Femur (tissue), 1 donor: ENCODE measurements at places on chromosomes 1 and 21.

- DNase-seq, result peak; percentile 81
Observed at GRCh38 chr1:183180218-183180617, 5.8 kb upstream of the LAMC2 start.

DNA sequence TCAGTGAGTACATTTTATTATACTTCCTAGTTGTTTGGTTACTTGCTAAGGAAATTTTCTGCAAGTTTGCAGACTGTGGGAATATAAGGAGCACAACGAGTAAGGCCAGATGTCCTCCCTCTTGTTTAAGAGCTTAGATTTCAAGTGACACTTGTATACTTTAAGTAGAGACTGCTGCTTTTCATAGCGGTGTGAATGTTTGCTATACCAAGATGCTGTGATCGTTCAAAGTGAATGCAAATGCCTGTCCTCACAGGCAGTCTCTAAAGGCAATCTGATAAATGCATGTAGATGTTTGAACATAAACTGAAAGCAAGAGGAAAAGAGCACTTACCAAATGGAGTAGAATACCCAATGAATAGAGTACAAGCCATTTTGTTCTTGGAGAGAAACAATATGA is 226.4 kb downstream of the NRIP1 start:
- no peak for DNase-seq

- no peak for DNase-seq
Observed at GRCh38 chr1:15968172-15968571, 7.7 kb downstream of the ZBTB17 start.

DNA sequence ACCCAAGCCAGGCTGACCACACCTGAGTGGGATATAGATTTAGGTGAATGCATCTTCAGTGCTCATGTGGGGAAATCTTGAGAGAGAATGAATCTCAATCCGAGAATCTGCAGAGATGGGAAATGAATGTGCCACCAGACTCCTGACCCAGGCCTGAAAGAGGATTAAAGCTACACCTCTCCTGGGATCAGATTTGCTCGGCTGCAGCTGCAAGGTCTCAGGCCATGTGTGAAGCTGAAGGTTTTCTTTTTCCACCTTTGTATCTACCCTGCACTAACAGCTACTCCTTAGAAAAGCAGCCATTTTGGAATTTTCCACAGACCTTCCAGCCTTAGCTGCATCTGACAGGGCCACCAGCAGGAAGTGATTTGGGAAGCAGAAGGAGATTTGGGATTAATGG is 18.3 kb downstream of the GPR3 start:
- no peak for DNase-seq

DNA sequence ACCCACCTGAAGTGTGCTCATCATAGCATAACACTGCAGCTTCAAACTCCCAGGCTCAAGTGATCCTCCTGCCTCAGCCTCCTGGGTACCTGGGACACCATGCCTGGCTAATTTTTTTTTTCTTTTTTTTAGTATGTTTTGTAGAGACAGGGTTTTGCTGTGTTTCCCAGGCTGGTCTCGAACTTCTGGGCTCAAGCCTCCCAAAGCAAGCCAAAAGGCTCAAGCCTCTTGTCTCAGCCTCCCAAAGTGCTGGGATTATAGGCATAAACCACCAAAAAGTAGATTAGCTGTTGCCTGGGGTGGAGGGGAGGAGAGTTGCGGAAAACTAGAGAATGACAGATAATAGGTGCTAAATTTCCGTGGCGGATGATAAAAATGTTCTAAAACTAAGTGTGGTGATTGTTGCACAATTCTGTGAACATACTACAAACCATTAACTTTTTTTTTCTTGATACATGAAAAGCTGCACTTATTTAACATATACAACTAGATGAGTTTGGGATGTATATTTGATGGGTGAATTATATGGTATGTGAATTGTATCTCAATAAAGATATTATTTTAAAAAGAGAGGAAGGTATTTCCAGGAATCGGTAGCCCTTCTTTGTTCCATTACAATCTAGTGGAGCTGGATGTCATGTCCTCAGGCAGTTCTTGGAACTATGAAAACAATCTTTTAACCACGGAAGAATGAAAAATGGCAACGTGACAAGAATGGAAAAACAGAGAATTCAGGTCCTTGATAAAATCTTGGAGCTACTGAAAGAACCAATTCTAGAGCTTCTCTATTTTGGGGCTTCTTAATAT is 27.3 kb upstream of the MED18 start:
- no peak for DNase-seq

DNA sequence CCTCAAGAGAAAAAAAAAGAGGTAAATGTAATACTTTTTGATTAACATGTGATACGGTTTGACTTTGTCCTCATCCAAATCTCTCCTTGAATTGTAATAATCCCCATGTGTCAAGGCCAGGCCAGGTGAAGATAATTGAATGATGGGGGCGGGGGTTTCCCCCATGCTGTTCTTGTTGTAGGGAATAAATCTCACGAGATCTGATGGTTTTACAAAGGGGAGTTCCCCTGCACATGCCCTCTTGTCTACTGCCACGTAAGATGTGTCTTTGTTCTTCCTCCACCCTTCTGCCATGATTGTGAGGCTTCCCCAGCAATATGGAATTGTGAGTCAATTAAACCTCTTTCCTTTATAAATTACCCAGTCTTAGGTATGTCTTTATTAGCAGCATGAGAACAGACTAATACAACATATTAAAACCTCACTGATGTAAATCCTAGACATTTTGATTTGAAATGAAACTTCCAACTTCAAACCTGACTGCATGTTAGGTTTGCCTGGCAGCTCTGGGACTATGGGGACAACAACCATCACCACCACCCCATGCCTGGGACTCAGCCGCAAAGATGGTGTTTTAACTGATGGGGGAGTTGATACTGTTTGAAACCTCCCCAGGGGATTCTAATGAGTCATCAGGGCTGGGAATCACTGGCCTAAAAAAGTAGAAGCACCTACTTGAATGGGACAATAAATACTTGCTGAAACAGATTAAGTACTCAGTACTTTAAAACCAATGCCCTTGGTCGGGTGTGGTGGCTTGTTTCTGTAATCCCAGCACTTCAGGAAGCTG is 32.8 kb upstream of the BACH1 start:
- no peak for DNase-seq

DNA sequence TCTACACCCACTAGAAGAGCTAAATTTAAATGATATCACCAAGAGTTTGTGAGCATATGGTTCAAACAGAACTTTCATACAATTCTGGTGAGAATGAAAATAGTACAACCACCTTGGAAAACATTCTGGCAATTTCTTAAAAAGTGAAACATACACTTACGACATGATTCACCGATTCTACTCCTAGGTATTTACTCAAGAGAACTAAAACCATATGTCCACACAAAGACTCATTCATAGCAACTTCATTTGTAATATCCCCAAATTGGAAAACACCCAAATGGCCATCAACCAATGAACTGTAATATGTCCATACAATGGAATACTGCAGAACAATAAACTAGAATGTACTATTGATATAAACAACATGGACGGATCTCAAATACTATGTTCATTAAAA is 51.2 kb upstream of the ADAM30 start:
- no peak for DNase-seq

DNA sequence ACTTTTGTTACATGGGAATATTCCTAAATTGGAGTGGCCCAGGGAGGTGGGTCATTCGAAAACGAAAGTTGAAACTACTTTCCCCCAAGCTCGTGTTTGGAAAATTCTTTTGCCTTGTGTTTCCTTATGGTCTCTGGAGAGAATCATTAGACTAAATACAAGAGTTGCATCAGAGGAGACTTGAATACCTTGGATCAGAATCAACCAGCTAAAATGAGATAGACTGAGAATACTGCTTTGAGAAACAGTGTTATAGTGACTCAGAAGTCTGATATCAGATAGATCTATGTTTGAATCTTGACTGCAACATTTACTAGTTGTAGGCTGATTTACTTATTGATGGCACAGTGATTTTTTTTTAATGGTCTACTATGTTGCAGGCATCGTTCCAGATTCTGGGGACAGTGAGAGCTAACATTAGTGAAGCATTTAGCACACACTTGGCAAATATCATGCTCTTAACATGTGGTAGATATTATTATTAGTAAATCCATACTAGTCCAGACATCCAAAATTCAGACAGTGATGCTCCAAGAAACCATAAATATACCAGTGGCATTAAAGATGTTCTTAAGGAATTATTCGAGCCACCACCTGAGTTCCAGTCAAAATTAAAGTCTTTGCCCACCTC is 12.9 kb upstream of the ACTN2 start:
- DNase-seq, result no peak

- DNase-seq, result no peak
Observed at GRCh38 chr1:46725736-46726108, 6.8 kb upstream of the EFCAB14 start.

GRCh38 chr1:67250051-67250653 is 57.5 kb upstream of the IL12RB2 start:
- no peak for DNase-seq

DNA sequence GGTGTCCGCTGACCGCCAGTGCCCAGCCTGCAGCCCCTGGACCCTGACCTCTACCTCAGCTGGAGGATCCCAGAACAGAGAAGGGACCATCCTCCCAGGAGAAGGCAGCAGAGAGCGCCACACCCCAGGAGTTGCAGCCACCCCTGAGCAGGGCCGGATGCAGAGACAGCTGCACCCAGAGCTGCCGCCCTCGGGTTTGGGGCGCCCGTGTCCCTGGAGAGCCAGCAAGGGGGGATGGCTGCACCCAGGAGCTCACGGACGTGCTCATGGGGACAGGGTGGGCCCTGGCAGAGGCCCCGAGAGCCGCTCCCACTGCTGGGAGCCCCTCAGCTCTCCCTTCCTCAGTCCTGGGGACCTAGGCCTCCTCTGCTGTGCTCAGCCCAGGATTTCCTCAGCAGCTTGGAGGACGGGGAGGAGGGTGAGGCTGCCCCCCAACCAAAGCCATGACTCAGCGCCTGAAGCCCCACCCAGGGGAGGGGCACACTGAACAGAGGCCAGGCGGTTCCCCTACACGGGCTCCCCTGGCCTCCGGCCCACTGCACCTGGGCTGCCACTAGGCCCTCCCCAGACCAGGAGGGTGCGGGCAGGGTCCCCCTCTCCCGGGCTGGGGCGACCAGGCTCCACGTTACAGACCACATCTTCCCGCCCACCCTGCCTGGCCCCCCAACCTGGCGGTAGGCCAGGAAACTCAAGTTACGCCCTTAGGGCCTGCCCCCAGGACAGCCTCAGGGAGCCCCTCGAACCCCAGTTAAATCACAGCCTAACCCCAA is 2.2 kb downstream of the ACAP3 start:
- peak; percentile 77 for DNase-seq

GRCh38 chr1:47347735-47348134 is 14.1 kb downstream of the CMPK1 start:
- no peak for DNase-seq

- no peak for DNase-seq
Observed at GRCh38 chr1:212549503-212550017, 59.0 kb upstream of the ATF3 start.

- DNase-seq, result no peak
Observed at GRCh38 chr1:192557841-192558595, 17.6 kb upstream of the RGS1 start.

- peak; percentile 60 for DNase-seq
Observed at GRCh38 chr1:242017580-242018233, 18.8 kb upstream of the MAP1LC3C start.

DNA sequence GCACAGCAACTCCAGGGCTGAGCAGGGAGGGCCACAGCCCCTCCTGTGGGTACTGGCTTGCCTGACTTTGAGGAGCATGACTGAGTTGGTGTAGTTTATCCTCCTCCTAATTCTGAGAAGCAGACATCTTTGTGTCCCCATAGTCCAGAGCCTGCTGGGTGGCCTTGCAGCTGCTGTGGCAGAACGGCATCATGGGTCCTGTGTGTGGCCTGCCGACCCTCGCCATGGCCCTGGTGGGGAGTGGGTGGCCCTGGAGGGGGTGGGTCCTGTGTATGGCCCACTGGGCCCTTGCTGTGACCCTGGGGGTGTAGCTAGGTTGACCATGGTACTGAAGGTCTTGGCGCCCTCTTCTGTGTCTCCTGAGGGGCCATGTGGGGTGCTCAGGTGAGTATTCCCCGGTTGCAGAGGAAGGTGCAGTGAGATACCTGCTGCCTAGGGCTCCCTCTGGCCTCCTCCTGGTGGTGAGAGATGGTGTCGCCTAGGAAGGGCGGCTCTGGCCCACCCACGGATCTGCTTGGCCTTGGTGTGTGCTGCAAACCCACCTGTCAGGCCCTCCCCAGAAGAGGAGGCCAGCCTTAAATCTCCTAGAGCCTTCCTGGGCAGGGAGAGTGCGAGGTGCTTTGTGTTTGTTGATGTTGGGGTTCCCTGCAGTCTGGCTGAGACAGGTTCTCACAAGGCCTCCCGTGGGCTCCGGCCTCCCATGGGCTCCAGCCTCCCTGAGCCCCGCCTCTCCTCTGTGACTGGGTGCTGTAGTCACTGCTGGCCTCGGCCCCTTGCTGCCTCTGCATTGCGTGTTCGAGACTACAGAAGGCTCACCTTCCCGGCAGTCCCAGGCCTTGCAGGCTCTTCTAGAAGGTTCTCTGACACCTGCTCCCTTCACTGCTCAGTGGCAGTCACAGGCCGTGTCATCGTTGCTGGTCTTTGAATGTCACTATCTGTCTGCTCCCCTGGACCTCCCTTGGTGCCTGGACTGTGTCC is 7.8 kb downstream of the SNAP47 start:
- no peak for DNase-seq

DNA sequence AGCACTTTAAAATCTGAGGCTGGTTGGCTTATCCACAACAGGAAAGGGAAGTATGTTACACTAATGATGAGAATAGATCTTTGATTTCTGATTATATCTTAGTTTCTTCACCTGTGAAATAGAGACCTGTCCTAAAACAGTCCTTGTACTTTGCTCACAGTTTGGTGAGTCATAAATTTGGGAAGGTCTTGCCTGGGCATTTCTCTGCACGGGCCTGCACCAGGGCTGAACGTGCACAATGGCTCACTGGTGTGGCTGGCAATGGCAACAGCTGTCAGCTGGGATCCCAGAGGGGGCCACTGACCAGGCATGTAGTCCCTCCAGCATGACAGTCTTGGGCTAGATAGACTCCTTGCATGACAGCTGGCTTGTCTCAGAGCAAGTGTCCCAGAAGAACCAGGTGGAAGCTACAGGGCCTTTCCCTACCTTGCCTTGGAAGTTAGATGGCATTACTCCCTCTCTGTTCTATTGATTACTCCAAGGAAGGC is 367.4 kb downstream of the DISC1 start:
- DNase-seq, result no peak
